ENCODE measurements at places on chromosomes 4 and X.

DNA sequence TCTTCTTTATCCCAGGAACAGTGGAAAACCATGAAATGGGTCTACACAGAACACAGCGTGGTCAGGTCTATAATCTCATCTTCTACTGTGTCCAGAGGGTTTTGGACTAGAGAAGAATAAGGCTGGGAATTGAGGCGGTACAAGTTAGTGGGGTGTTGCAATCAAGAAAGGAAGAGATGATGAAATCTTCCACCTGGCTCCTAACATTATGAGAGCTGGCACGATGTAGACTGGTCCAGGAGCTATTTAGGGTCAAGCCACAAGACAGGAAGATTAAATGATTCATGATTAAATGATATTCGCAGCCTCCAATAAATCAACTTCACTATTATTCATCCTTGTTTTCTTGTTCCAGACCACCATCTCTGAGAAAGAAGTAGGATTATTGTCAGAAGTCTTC is 88.0 kb downstream of the ARSF start:
- DNase-seq, result no peak

DNA sequence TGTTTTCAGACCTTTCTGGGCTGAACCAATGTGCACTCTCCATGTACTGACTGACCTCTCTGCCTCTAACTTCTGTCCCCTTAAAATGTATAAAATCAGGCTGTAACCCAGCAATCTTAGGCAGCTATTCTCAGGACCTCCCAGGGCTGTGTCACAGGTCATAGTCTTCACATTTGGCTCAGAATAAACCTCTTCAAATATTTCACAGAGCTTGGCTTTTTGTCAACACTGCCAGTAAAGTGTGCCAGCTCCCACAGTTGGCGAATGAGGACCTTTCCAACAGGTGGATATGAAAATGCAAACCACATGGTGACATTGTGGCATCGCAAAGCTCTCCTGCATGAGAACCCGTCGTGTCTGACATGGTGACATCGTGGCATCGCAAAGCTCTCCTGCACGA is 76.4 kb downstream of the ACOX3 start:
- DNase-seq, result no peak

DNA sequence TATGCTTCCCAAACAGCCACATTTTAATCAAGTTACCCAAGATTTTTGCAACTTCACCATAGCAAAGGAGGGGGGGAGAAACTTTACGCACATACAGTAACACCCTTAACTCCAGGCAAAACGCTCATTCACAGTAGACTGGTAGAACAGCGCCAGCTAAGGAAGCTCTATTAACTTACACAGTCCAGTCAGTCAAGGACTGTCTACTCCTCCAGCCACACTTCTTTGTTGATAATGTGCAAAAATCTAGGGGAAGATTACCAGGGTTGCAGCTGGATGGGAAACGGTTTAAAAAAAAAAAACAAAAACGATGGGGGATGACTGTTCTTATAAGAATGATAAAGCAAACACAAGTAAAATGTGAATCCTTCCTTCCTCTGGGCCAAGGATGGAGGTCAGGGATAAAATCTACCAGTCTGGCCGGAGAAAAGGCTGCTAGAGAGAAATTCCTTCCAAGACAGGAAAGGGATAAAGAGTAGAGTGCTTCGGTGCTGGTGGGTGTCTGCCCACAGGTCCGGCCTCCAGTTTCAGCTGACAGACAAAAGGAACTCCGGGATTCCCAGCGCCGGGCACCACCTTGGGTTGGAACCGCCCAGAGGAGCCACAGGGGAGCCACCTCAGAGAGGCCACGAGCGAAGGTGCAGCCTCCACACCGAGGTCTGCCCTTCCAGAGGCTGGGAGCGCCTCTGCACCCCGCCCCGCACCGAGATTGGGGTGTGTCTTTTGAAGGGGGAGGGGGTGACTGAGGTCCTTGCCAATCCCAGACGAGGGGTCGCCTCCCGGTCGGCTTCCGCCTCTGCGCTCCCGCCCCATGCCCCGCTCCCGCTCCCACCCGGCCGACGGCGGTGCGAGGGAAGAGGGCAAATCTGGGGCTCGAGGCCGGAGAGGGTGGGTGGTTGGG is 811 bp downstream of the ANKRD50 start:
- no peak for DNase-seq

DNA sequence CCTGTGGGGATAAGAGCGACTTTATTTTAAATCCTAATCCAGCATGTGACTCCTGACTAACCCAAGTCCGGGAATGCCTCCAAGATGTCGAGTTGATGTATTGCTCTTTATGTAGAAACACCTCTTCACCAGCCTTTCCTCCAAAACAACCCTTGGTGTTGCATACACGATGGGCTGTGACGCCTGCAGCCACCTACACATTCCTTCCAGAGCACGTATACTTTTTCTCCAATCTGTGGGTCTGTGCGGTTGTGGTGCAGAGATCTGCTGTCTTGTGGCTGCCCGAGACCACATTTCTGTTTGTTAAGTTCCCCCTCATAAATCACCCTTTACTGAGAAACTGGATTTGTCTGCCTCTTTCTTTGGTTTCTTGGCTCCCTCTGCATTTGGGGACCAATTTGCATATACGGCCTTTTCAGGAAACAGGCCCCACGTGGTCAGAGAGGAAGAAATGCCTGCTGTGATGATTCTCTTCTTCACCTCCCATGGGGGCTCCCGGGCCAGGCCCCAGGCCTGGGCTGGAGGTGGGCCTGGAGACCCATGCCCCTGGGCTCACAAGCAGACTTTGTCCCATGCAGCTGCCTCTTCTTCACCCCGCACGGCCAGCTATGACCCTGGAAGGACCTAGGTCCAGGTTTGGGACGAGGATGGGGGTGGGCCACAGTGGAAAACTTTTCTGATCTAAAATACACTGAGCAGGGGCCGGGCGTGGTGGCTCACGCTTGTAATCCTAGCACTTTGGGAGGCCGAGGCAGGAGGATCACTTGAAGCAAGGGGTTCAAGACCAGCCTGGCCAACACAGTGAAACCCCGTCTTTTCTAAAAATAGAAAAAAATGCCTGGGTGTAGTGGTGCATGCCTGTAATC is 21.4 kb upstream of the AFAP1 start:
- no peak for DNase-seq

All from stimulated activated CD8-positive, alpha-beta memory T cell treated with anti-CD3 and anti-CD28 coated beads, Interleukin-7, amount 100 ng/mL, for 1 hour (primary cell).